A673 (cell line): ENCODE measurements at places on chromosomes 7 and 10. TPM values are rescaled to one million over a fixed set of nuclear protein-coding genes. Genes with fewer than 3 reads are reported as not detected.

DNA sequence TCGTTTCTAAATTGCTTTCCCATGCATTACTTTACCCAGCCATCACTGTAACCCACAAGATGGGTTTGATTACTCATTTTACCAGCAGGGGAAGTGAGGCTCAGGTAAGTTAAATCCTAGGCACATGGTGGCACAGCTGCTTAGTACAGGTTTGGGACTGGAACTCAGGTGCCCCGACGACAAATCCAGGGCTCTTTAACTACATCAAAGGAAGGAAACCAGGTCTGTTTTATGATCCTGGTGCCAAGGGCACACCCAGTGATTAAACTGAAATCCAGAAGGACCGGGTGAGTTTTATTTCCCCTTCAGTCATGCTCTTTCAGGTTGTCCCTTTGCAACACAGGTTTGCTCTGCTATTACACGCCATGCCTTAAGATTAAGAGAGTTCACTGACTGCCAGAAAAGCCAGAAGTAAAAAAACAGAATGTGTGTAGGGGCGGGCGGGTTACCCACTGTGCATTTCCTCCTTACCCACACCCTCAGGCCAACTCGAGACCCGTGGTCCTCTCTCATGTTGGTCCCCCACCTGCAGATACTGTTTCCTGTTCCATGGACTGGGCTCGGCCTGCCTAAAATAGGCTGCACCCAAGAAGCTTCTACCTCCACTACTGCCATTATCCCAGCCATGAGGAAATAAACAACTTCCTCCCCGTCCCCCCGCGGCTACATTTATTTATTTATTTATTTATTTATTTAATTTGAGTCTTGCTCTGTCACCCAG lies 55.1 kb upstream of the KDM7A start:
- DNase-seq, result no peak

DNA sequence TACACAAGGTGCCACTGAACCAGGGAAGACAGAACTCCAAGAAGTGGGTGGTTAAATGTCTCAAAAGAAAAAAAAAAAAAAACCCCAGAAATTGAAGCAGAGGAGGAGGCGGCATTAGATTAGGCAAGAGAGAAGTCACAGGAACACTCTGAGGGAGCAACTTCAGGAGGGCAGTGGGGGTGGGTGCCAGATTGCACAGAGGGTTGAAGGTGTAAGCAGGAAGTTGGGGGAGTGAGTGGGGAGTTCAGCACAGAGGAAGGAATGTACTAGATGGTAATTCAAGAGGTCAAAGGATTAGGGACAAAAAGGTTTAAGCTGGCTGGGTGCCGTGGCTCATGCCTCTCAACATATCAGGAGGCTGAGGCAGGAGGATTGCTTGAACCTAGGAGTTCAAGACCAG lies 110.0 kb upstream of the PDLIM1 start:
- DNase-seq, result no peak

PPP1R17 gene
- total RNA-seq, result not detected in 2 replicates

GRCh38 chr10:130042381-130042780 lies 68.2 kb downstream of the C10orf143 start:
- no peak for DNase-seq

SPDYE18 gene
- total RNA-seq, result not detected in 2 replicates

PDE6C gene
- not detected in 2 replicates for total RNA-seq

MAT1A gene
- total RNA-seq, result not detected in 2 replicates

SHLD2 gene
- total RNA-seq, result 33.2 and 36.7 TPM in 2 replicates

CRHR2 gene
- total RNA-seq, result not detected in 2 replicates

DNA sequence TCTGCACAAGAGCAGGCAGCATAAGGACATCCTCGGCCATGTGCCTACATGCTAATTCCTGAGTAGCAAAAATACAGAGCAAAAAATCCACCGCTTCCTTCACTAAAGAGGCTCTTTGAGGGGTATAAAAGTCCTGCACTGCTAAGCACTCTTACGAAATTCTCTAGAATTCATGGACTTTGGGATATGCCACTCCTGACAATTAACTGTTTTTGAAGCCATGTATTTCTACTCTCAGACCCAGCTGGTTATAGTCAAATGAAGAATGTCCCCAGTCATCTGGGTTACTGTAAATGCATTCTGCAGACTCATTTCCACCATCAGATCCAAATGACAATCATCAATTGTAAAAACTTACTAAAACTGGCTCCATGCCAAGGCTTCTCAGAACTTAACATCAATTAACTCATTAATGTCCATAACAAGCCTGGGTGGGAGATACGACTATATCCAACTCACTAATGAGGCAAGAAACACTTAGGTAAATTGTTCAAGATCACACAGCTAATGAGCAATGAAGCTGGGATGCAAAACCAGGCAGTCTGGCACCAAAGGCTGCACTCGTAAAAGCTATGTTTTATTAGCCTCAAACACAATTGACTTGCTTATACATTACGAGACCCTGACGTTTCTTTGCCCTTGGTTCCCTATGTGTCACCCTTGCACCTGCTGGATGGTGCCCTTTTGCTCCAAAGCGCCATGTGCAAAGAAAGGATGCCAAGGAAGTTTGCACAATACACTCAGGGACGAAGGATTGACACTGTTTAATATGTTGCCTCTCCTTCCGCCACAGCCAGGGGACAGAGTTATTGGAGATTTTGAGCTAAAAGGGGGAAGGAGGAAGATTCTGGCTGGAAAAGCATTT lies 250.4 kb downstream of the ELMO1 start:
- no peak for DNase-seq

DNA sequence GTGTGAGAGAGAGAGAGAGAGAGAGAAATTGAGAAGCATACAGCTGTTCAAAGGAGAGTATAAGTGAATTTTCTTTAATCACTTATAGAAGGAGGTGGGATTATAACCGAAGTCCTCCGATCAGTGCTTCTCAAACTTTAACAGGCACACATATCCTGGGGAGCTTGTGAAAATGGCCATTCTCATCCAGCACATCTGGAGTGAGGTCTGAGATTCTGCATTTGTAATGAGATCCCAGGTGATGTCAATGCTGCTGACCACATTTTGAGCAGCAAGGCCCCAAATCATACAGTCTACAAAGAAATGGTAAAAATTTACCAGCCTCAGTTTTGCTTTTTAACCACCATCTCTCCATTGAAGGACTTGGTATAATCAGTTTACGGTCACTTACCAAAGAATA lies 219.0 kb downstream of the PTEN start:
- DNase-seq, result no peak

DNA sequence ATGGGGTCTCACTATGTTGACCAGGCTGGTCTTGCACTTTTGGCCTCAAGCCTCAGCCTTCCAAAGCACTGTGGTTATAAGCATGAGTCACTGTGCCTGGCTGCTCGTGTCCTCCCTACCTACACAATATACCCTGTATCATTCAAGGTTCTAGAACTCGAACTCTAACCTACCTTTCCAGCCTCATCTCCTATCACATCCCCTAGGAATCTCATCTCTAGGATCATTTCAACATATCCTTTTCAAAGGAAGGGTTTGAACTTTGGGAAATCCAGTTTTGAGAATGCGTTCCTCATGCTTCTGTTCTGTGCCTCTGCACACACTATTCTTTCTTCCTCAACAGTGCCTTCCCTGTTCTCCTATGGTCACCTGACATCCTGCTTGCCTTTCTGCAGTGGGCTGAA lies 87.8 kb upstream of the RHEB start:
- DNase-seq, result no peak

HMX3 gene
- 0.26 TPM in 1 of 2 replicates, not detected in the other for total RNA-seq

EFCAB10 gene
- not detected in 2 replicates for total RNA-seq

- no peak for DNase-seq
Observed at GRCh38 chr7:116595063-116595462, 70.2 kb downstream of the CAV1 start.

DNA sequence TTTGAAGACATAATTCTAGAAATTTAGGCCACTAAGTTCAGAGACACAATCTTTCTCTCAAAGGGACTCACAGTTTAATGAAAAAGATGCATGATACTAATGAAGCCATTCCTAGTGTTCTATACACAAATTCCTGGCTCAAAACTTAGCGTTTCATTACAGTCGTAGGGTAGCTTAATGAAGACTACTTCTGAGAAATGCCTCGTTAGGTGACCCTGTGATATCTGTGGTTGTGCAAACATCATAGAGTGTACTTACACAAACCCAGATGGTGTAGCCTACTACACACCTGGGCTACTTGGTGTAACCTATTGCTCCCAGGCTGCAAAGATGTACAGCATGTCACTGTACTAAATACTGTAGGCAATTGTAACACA lies 488 bp upstream of the CHCHD3 start:
- DNase-seq, result no peak

KIAA1217 gene
- total RNA-seq, result 76.2 and 94.1 TPM in 2 replicates

DNA sequence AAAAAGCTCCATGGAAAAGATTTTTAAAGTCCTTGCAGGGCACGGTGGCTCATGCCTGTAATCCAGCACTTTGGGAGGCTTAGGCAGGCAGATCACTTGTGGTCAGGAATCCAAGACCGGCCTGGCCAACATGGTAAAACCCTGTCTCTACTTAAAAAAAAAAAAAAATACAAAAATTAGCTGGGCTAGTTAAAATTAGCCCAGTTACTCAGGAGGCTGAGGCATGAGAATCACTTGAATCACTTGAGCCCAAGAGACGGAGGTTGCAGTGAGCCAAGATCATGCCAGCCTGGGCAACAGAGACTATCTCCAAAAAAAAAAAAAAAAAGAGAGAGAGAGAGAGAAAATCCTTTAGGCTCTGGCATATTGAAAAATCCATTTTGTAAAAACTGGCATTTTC lies 61.9 kb downstream of the CCDC6 start:
- DNase-seq, result no peak
